Nasal cavity respiratory epithelium epithelial cell of viscerocranial mucosa (primary cell): ENCODE measurements at places on chromosomes 1 and 21. TPM values are rescaled to one million over a fixed set of nuclear protein-coding genes. Genes with fewer than 3 reads are reported as not detected.

LEMD1 gene
- 1.5 and 6.8 TPM in 2 replicates for total RNA-seq

LRRC38 gene
- not detected in 2 replicates for total RNA-seq

ATP1A4 gene
- total RNA-seq: not detected in 2 replicates

FNDC10 gene
- 0.34 and 2.5 TPM in 2 replicates for total RNA-seq

HORMAD1 gene
- total RNA-seq: 0.50 and 3.8 TPM in 2 replicates

SUSD4 gene
- total RNA-seq: under 0.01 and 1.1 TPM in 2 replicates

S100A8 gene
- total RNA-seq: 238 and 331 TPM in 2 replicates
